Sigmoid colon (tissue), 7 donors: ENCODE measurements at places on chromosomes 5 and 9. TPM values are rescaled to one million over a fixed set of nuclear protein-coding genes. Genes with fewer than 3 reads are reported as not detected.

DNA sequence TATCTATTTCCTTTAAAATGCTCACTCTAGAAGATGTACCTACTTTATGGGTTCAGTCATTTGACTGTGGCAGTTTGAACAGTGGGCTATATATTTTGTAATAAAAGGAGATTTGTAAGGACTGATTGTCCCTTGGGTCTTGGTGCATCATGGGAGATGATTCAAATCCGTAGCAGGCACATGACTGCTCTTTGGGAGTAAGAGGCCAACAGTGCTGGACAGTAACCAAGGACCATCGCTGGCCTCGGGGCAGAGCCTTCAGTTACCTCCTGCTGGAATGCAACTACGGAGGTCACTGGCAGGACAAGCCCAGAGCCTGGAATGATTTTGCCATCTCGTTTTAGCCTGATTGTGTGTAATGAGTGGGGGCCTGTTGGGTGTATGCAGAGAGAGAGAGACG is 7.0 kb upstream of the MAMDC2 start:
- DNase-seq = no peak

- DNase-seq = peak; percentile 21
Observed at GRCh38 chr5:126446498-126447224, 23.5 kb downstream of the GRAMD2B start.

DNA sequence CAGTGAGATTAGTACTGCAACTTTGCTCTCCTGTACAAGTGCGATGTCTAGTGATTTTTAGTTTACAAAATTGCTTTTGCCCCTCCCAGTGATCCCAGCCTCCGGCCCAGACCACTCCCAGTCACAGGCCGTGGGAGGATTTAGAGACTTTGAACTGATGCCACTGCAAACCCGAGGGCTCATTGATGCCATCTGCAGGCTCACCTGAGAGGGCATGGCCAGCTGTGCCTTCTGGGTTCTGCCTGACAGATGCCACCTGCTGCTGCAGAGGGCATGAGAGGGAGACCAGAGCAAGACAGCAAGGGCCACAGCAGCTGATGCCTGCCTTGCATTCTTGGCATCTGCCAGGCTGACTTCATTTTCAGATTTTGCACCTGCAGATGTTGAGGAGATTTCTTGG is 593.8 kb downstream of the CDK5RAP2 start:
- no peak for DNase-seq

- peak; percentile 72 for DNase-seq
Observed at GRCh38 chr5:158995694-158996173, 104.0 kb downstream of the EBF1 start.

MCTP1 gene
- 15.8 TPM for total RNA-seq
